ENCODE measurements at places on chromosomes 1 and 21.

DNA sequence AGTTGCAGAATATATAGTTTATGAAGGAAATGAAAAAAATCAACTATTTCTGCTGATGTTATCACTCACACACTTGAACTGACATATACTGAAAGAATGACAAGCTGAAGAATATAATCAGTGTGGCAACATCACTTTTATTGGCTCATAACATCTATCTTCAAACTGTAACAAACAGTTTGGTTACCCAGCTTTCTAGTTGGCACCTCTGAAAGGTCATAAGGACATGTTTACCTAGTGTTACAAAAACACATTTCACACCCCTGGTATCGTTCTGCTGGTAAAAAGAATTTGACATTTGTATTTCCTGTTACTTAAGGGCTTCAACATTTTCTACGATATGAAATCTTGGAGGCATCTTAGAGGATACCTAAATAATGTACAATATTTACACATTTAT lies 1267.0 kb upstream of the NCAM2 start:
- no peak for DNase-seq

GRCh38 chr1:226029568-226030225 lies 30.6 kb upstream of the SDE2 start:
- DNase-seq: no peak

DNA sequence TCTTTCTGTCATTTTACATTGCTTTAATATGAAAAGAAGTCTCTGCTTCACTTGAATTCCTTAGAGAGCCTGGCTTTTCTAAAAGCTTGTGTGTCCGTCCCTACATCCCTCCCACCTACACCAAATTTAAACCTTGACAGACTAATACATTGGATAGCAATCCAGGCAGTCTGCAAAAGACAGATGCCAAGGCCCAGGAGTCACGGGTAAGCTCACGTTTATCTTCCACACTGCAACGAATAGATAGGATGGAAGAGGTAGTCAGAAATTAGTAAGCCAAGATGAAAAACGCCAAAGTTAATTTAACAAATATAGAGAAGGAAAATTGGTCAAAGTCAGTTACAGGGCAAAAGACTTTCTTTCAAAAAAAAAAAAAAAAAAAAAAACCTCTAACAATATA lies 338.1 kb downstream of the SMYD3 start:
- no peak for DNase-seq

DNA sequence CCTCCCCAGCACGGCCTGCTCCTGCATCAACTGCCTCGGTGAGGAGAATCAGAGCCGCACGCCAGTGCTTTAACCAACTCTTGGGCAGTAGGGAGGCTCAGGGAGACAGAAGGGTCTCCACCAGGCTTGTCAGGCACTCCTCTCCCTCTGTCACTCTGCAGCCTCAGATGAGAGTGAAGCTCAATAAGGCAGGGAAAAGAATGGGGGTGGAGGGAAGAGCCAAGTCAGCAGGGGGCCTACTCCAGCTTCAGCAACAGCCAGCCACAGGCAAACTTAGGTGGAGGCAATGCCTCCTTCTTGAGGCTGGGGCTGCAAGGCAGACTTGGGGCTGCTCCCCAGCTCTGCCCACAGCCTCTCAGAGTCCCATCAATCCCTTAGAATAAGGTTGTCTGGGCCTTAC lies 51.8 kb upstream of the A3GALT2 start:
- DNase-seq: no peak

GRCh38 chr1:176996456-176997090 lies 167.9 kb downstream of the ASTN1 start:
- no peak for DNase-seq

DNA sequence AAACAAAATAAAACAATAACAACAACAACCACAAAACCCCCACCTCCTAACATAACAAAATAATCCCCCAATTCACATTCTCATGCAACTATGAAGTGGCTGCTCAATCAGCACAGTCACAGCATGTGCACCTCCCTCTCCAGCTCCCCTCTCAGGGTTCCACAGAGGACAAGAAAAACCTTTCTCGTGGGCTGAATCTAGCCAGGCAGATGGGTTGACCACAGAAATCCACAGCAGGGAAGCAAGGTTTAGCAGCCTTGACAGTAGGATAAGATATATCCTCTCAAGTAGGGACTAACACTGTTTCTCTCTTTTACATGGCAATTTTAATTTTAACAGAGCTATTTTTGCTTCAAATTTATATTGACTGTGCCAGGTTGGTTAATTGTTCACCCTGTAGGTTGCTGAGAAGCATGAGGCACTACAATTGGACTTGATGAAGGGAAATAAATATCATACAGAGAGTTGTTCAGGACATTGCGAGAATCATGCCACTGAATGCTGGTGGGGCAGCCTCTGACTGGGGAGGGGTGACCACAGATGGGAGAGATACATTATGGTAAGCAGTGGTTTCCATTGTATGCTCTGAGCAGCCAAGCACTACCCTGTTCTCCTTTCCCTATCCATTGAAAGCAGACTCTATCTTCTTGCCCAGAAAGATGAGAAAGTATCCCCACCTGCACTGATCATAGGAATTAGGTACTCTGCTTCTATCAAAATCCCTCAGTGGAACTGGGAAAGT lies 535.1 kb downstream of the DPYD start:
- no peak for DNase-seq

GRCh38 chr21:29196670-29197191 lies 66.3 kb downstream of the MAP3K7CL start:
- DNase-seq: no peak

GRCh38 chr1:8867878-8868567 lies 10.5 kb downstream of the ENO1 start:
- DNase-seq: no peak

DNA sequence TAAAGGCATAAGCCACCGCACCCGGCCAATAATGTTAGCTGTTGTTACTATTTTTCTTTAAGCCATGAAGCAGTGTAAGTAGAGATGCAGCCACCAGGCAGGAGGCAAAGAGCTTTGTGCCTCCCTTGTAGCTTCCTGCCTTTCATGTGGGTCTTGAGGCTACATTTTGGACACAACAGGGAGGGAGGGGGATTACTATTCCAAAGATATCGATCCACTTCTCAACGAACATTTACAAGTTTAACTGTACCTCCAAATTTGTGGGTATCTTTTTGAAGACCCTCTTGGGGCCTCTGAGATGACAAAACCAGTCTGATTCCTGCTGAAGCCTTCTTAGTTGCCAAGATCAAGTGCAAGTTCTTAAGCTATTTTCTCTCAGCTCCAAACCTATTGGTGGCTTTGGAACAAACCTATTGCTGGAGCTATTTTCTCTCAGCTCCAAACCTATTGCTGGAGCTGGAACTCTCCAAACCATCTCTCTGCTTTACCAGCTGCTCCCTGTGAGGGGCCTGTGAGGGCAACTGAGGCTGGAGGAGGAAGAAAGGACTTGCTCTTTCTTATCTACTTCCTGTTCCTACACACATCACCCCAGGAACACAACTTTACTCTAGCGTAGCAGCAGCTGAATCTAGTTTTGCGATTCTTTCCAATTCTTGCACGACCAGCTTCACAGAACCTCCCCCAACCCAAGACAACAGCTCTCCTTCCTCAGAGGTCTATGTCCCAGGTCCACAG lies 16.1 kb upstream of the RCAN3 start:
- DNase-seq: no peak

DNA sequence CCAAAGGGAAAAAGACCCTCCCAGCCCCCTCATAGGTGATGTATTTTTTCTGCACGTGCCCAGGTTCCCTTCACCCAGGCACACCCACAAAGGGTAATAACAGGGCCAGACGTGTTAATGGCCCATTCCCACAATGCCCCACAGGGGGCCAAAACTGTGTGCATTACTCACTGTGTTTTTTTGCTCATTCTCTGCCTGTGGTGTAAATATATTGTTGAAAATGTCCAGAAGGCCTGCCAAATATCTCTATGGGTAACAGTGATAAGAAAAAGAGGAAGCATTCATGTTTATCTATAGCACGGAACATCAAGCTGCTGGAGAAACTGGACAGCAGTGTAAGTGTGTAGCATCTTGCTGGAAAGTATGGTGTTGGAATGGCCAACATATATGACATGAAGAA lies 21.9 kb downstream of the RHEX start:
- DNase-seq: no peak

GRCh38 chr1:230054092-230054749 lies 12.8 kb upstream of the GALNT2 start:
- no peak for DNase-seq

- DNase-seq: no peak
These were observed 865.4 kb downstream of the LTN1 start for GRCh38 chr21:28127175-28127785.

- DNase-seq: no peak
These were observed 23.5 kb downstream of the CASP9 start for GRCh38 chr1:15500184-15501178.

DNA sequence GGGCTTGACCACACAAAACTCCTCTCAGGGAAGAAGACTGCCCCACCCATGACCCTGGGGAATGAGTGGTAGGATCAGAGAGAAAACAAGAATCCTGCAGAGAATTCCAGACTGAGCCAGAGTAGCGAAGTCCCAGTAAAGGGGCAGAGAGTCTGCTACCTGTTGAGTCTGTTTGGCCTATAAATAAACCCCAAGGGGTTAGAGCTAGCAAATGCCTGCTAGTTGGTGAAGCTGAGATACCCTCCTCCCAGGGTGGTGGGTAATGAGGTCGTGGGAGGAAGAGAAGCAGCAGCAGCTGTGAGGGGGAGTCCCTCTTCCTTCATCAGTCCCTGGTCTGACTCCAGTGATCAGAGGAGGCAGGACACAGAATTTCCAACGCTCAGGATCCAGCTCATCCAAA lies 2.5 kb downstream of the TRAF3IP3 start:
- DNase-seq: no peak

- DNase-seq: no peak
These were observed 346.0 kb downstream of the MATN1 start for GRCh38 chr1:30377230-30378002.

DNA sequence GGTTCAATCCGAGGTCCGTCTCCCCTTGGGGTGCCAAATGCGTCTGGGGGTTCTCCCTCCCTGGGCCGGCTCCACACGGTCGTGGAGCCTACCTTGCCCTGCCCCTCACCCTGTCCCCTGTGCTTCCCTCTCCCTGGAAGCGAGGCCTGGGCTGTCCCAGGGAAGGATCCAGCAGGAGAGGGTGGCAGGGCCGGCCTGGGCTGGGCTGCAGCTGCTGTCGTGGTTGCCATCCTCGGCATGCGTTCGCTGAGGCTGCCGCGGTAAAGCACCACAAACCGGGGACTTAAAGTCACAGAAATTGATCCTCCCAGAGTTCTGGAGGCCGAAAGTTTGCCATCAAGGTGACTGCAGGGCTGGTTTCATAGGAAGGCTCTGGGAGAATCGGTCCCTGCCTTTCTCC lies 123.0 kb upstream of the TMPRSS2 start:
- no peak for DNase-seq

- DNase-seq: no peak
These were observed 437.1 kb downstream of the RWDD3 start for GRCh38 chr1:95671098-95671497.

- no peak for DNase-seq
These were observed 70.6 kb downstream of the TGFB2 start for GRCh38 chr1:218415726-218416125.

DNA sequence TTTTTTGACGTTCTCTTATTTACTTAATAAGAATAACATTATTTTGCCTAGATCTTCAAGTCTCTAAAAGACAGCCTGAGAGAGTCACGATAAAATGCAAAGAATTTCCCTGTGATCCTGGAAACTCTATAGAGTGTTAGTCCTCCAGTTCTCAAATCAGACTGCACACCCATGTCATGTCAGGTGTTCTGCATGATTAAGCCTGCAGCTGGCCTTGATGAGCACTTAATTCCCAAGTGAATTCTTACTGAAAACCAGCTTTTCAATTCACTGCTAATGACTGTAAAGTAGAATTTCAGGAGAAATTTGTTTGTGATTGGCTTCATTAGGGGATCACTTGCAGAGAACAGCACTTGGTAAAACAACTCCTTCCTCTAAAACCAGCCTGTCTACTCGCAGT lies 41.9 kb downstream of the CHML start:
- no peak for DNase-seq

- no peak for DNase-seq
These were observed 675.5 kb upstream of the CXADR start for GRCh38 chr21:16837321-16837720.

DNA sequence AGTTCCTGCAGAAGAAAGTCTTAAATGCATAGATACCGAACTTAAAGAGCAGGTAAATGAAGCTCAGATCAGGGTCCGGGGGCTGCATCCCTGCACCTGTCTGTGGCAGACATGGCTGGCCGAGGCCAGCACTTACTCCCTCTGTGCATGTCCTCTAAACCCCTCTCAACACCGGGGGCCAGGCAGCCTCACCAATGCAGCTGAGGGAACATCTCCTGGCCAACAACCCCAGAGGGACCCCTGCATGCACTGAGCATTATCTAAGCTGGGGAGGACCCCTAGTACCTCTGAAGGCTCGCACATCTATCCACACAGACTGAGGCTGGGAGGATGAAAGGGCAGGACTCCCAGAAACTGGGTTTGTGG lies 18.4 kb downstream of the TTC34 start:
- no peak for DNase-seq

GRCh38 chr1:226069811-226070489 lies 7.4 kb downstream of the H3-3A start:
- no peak for DNase-seq

DNA sequence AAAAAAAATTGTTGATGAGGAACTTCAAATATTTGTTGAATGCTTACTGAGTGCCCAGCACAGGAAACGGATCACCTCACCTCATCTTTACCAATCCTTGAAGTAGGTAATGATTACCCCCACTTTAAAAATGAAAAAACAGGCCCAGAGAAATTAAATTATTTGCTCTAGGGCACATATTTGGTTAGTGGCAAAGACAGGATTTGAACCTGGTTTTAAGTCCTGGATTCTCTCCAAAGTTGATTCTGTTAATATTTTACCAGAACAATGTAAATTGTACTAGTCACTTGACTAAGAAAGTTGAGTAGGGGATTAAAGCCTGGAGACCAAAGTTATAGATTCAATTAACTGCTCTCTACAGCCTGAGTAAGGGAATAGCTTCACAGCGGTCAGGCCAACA lies 97.9 kb downstream of the GIPC2 start:
- DNase-seq: no peak

GRCh38 chr1:83959824-83960498 lies 39.0 kb downstream of the TTLL7 start:
- DNase-seq: no peak

GRCh38 chr1:47396671-47397196 lies 19.4 kb upstream of the FOXE3 start:
- no peak for DNase-seq

- no peak for DNase-seq
These were observed 120.3 kb downstream of the ZBTB18 start for GRCh38 chr1:244171241-244171985.
